ENCODE measurements at places on chromosomes 5 and 9.

GRCh38 chr5:169531631-169532030 lies 51.9 kb upstream of the SPDL1 start:
- no peak for DNase-seq

- no peak for DNase-seq
Observed at GRCh38 chr9:93318480-93318879, 133.0 kb upstream of the FAM120A start.

DNA sequence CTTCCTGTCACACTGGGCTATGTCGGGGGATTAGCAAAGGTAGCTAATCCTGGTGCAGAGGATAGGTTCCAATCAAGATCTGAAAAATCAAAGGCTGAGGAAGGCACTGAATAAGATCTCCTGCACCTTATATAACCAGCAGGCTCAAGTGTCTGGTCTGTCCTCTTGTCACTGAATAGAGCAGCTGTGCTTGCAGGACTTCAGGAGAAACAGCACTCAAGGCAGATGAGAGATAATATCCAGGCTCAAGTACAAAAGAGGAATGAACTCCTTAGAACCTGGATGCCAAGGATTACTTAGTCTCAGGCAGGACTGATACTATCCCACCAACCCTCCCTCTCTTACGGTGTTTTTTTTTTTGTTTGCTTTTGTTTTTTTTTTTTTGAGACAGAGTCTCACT lies 108.8 kb upstream of the LRRTM2 start:
- DNase-seq, result no peak

- DNase-seq, result peak; percentile 78
Observed at GRCh38 chr5:108521841-108522506, 140.1 kb upstream of the FBXL17 start.

GRCh38 chr9:36640771-36641381 lies 68.2 kb downstream of the MELK start:
- no peak for DNase-seq

GRCh38 chr5:139417214-139417613 lies 13.3 kb upstream of the SPATA24 start:
- no peak for DNase-seq

DNA sequence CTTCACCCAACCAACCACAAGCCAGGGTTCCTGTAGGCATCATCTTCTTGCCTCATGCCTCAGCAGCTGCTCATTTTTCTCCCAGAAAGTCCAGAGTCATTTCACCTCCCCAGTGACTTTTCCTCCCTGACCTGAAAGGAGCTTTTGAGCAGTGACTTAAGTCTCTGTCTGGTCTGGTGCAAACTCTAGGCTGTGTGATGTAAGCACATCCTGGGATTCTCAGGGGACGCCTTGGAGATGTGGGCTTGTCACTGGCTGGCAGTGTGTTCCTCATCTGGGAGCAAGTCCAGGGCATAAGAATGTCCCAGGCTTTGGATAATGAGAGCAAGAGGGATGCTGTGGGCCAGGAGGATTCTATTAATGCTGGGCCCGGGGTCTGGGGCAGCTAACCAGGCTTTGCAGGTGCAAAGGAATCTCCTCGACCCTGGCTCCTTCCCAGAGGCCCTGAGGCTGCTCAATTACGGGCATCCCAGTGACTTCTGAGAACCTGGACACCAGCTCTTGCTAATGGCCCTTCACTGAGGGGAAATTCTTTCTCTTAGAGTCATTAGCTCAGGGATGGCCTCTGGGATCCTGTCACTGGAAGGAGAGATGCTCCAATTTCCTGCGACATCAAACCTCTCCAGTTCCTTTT lies 211.0 kb upstream of the PANK3 start:
- peak; percentile 5 for DNase-seq

DNA sequence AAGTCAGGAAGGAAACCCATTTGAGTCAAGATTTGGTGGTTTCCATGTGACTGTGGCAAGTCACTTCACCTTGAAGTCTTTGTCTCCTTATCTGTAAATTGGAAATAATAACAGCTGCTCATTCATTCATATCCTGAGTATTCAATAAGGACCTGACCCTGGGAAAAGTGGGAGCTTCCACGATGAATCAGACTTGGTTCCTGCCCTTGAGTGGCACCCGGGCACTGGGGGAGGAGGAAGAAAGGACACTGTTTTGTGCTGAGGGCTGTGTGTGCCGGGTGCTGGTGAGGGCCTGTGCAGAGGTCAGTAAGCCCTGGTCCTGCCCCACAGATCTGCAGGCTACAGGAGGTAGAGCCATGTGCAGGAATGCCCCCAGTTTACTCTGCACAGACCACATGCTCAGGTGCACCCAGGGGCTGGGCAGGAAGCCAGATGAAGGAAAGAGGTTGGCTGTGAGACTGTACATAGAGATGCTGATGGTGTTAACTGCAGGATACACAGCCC lies 6.8 kb downstream of the NDST1 start:
- peak; percentile 58 for DNase-seq

- DNase-seq, result peak; percentile 33
Observed at GRCh38 chr9:78026947-78027346, 4.7 kb downstream of the GNAQ start.

DNA sequence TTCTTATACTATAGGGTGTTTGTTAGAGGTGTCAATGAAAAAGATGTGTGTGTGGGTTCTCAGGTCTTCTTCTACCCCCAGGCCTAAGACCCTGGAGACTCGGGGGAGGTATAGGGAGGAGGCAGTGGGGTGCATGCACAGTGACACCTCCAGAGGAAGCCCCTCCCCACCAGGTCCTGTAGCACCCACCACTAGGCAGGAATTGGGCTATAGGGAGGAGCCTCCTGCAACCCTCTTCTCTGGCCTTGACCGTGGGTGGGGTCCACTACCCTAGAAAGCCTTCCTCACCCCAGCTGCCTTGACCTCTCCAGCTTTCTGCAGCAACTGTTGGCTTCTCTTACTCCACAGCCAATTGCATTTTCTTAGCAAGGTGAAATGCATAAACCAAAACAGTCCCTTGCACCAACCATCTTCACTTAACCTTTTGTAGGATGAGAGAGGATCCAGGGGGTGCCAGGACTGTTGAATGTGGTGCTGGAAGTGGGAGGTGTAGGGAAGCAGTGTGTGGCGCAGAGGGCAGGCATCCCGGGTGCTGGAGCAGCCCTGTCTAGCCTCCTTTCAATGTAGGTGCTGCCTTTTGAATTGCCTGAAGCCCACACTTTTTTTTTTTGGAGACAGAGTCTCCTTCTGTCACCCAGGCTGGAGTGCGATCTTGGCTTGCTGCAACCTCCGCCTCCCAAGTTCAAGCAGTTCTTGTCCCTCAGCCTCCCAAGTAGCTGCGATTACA lies 128.5 kb downstream of the RGS3 start:
- no peak for DNase-seq

- peak; percentile 32 for DNase-seq
Observed at GRCh38 chr5:35470866-35471265, 146.8 kb upstream of the SPEF2 start.

- no peak for DNase-seq
Observed at GRCh38 chr5:91065496-91065895, 317.6 kb downstream of the ARRDC3 start.

- peak; percentile 60 for DNase-seq
Observed at GRCh38 chr5:148909040-148909439, 82.6 kb downstream of the ADRB2 start.

DNA sequence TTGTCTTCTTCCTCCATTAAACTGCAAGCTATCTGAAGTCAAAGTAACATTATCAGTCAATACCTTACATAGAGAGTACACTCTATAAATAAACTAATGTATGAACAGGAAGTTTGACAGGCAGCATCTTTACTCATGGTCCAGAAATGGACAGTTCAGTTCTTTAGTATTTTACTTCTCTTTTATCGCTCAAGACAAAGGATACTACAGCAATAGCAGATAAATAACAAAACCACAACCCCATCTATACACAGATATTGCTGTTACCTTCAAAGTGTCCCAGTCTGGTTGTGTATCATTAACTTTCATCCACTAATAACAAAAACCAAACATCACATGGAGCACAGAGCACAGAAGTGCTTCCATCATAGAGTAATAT lies 46.4 kb downstream of the SEMA5A start:
- DNase-seq, result no peak

GRCh38 chr5:53424686-53425615 lies 55.5 kb upstream of the FST start:
- peak; percentile 84 for DNase-seq

GRCh38 chr5:164727012-164727411 lies 1221.6 kb downstream of the MAT2B start:
- DNase-seq, result no peak

DNA sequence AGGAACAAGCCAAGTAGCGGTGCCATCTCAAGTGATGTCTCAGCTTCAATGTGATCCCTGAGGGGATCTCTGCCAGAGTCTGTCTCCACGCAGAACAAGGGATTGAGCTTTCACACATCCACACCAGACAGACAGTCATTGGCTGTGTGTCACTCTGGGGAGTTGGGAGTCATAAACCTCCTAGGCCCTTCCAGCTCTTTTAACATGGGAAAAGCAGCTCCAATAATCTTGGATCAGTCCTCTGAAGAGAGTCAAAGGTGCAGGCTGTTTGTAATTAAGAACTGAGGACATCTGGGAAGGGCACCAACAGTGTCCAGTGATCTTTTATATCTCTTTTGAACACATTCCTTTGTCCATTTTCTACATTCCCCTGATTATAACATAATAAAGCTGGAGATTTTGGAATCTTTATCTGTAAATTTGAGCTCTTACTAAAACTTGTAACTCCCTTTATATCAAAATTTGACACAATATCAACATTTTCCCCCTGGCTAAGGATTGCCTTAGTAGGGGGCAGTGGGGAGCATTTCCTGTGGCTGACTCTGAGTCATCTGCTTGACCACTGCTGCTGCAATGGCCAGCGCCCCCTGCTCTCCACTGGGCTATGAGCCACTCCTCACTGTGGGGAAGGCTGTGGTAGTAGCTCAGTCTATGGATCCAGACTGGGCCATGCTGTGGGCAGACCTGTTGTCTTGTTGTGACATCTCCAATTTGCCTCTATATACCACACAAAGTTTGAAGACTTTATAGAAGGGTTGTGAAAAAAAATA lies 284.4 kb downstream of the OSTF1 start:
- no peak for DNase-seq

GRCh38 chr9:122125509-122126330 lies 32.6 kb upstream of the TTLL11 start:
- DNase-seq, result no peak
